Stimulated activated CD4-positive, alpha-beta T cell treated with anti-CD3 and anti-CD28 coated beads, Interleukin-1b, Interleukin-23, amount 100 ng/mL, for 1 hour (primary cell): ENCODE measurements at places on chromosomes 3 and 15.

DNA sequence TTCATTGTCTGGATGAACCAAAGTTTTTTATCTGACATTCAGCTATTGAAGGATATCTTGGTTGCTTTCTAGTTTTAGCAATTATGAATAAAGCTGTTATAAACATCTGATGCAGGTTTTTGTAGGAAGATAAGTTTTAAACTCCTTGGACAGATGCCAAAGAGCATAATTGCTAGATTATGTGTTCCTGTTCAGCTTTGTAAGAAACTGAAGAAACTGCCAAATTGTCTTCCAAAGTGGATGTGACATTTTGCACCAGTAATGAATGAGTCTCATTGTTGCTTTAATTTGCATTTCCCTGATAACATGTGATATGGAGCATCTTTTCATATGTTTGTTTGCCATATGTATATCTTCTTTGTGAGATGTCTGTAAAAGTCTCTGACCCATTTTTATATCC, 239.9 kb upstream of the TTC14 start:
- DNase-seq, result no peak

DNA sequence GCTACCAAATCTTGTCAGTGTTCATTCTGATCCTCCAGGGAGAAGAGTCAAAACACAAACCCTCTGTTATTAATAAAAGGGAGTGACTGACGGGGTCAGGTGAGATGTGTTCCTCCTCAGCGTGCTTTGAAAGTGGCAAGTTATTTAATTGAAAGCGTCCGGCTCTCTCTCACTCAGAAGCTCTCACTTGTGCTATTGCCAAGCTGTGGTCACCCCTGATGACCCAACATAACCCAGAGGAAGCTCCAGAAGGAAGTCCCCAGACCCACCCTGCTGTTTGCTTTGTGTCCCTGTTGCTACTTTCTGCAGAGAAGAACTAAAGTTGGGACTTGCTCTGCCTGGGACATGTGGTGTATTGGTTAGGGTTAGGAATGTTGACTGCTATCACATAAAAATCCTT, 235.6 kb downstream of the EDEM1 start:
- no peak for DNase-seq

DNA sequence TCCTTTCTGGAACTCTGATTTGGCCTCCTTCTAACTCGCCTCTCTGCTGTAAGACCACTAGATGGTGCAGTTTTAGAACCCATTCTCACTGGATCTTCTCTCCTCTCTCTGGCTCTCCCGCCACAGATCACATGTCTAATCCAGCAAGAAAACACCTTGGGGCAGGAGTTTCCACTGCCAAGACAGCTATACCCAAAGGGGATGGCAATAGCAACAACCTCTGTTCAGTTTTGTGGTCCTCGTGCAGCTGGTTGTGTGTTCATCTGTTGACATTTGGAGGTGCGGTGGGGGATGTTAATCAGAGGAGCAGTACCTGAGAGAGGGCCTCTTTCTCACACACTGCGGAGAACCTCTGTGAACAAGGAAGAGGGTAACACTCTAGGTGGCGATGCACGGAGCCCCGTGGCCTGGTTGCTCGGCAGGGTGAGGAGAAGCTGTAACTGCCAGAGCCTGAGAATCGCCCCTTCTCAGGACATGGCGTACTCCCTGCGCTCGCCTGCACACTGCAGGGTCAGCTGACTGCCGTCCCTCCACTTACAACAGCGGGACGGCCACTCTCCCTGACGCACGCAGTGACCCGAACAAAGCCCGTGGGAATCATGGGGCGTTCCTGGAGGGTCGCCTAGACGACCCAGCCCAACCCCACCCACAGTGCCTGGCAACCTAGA, at the start of gene TEX55:
TSS of gene TEX55 (plus strand) at position 666 of the 668 bp plus-strand sequence. CDS start 25 bp downstream, outside the sequence.
- no peak for DNase-seq

GRCh38 chr15:32643907-32644445, 2.5 kb downstream of the SCG5 start:
- no peak for DNase-seq

DNA sequence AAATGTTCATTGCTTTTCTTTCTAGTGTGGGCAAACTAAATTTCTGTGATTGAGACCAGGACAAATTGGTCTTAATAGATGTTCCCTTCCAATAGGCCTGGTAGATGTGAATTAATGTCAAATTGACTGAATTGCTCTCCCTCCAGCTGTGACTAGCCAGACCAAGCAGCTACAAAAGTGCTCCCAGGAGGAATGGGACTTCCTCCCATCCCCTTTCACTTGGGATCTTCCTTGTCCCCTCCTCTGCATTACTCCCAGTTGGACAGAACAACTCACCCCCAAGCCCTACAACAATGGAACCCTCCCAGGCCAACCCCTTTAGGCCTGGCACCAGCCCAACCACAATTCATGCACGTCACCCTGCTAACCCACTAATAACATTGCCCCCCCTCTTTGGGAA, 19.6 kb upstream of the ZKSCAN7 start:
- DNase-seq, result no peak

- DNase-seq, result peak; percentile 27
Observed at GRCh38 chr15:58066042-58066867, 744 bp upstream of the ALDH1A2 start.

- DNase-seq, result no peak
Observed at GRCh38 chr3:49908373-49909199, 4.9 kb upstream of the MST1R start.

GRCh38 chr15:70056091-70056680, 41.5 kb downstream of the TLE3 start:
- no peak for DNase-seq

- no peak for DNase-seq
Observed at GRCh38 chr3:19147905-19148767, at the start of gene KCNH8. TSS of gene KCNH8 (plus strand) at chr3:19148510. CDS start at chr3:19148720, 210 bp downstream.

DNA sequence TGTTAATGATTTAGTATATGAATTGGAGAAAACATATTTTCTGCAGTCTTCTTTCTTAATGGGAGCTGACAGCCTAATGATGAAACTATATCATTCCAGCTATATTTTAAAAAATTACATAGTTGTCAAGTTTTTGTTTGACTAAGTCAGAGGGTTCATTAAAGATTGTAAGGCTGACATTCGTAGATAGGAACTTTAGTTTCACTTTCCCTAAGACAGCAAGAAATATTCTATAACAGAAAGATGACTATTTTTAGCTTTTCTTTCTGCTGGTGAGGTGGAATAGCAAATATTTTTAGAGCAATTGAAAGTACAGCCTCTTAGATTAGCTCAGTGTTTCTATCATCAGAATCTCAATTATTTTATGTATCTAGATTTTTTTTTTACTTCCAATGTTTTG, 60.2 kb downstream of the PIAS1 start:
- no peak for DNase-seq

- DNase-seq, result no peak
Observed at GRCh38 chr3:30598668-30599545, 7.5 kb upstream of the TGFBR2 start.

- DNase-seq, result no peak
Observed at GRCh38 chr15:81087066-81087465, 47.0 kb upstream of the CFAP161 start.

- DNase-seq, result no peak
Observed at GRCh38 chr3:128617270-128617556, 33.4 kb downstream of the RPN1 start.

GRCh38 chr3:37973246-37974054, 17.1 kb upstream of the VILL start:
- DNase-seq, result no peak

GRCh38 chr3:171790898-171791691, 19.2 kb downstream of the PLD1 start:
- no peak for DNase-seq

DNA sequence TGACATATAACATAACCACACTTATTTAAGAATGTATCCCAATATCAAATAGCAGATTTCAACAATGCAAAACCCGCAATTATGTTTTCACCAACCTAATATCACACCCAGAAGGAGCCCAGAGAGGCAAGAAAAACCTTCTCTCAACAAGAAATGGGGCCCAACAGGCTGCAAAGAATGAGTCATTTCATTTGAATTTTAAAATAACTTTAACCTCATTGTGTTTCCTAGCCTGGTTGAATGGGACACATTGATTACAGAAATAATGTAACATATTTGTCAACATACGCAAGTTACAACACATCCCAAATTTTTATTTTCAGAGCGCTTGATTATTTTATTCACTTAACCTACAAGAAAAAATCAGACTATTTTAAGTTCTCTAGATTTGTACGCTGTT, 365.1 kb upstream of the SLCO3A1 start:
- no peak for DNase-seq

DNA sequence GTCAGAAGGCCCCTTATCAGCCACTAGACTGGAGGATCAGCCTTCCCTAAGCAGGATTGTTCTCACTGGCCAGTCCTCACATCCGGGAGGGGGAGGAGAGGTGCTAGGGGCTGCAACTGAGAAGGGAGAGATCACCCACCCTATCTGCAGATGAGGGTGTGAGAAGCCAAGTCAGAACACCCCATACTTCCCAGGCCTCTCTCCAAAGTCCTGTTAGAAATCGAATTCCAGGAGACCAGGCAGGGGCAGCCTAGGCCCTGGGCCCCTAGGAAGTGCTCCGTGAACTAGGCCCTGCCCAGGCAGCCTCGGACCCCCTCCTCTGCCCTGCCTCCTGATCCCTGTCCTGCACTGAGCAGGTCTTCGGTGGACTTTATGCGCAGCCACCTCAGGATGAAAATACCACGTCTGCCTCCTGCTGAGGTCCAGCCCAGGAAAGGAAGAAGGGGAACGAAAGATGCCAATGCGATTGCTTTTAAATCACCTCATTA, 933 bp downstream of the DZIP1L start:
- DNase-seq, result no peak

- DNase-seq, result no peak
Observed at GRCh38 chr3:2354702-2355101, 256.0 kb downstream of the CNTN4 start.

DNA sequence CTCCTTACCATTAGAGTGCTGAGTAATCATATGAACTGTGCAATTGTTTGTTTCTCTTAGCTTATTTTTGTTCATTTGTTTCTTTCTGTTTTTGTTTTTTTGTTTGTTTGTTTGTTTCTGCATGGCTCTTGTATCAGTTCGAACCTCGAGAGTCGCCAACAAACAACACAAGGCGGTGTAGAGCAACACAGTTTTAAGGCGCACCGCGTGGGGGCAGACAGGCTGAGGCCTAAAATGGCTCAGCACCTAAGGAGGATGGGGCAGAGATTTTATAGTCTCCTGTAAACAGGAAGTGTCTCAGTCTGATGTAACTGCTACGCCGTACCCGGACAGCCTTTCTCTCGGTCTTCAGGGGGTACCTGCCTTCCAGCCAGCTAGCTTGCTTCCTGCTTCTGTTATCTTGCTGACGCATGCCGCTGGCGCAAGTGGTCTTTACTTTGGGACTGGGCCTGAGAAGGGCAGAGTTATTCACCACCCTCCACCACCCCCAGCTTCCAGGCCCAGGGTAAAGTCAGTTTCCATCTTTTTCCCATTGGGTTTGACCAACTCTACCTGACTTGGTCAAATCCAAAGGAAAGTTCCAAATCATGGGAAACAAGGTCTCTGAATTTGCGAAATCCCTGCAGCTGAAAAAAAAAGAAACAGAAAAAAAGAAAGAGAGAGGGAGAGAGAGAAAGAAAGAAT, 25.8 kb upstream of the MFGE8 start:
- DNase-seq, result no peak

- DNase-seq, result no peak
Observed at GRCh38 chr15:47929138-47929803, 191.5 kb upstream of the SLC24A5 start.

GRCh38 chr3:89974903-89975519, 867.6 kb downstream of the EPHA3 start:
- DNase-seq, result no peak

GRCh38 chr3:159796744-159797143, 191.9 kb upstream of the IL12A start:
- DNase-seq, result no peak

GRCh38 chr15:78450285-78450858, 12.4 kb downstream of the IREB2 start:
- DNase-seq, result no peak

DNA sequence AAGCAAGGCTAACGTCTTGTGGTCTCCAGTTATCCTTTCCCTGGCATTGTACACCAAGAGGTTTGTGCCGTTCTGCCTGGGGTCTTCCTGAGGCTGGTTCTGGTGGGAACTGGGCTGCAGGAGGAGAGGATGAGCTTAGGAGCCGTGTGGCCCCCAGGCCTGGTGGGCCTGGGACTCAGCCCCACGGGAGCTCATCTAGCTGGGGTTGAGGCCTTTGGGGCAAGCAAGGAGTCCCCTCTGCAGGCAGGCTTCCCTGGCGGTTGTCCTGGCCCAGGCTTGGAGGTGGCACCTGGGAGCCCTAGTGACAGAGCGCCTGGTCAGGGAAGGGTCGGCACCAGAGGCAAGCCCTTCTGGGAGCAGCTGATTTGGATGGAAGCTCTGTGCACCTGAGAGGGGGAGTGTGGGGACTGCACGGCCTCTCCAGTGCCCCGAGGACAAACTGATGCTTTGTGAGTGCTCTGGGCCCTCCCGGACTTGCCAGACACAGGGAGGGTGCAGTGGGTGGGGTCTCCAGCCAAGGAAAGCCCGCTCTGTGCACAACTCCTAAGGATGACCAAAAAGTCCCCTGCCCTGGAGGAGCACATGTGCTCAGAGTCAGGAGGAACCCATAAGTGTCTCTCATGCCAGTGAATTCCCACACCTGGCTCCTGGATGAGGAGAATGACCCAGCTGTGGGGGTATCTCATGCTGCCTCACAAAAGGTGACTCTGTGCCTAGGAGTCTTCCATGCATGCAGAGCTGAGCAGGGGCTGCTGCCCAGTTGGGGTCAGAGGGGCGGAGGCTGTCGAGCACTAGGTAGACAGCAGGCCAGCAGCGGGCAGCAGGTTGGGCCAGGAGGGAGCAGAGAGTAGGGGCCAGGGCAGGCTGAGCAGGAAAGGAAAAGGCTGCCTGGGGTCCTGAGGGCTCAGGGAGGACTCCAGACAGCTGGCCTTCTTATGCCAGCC, 2.7 kb downstream of the PAK6 start:
- no peak for DNase-seq

DNA sequence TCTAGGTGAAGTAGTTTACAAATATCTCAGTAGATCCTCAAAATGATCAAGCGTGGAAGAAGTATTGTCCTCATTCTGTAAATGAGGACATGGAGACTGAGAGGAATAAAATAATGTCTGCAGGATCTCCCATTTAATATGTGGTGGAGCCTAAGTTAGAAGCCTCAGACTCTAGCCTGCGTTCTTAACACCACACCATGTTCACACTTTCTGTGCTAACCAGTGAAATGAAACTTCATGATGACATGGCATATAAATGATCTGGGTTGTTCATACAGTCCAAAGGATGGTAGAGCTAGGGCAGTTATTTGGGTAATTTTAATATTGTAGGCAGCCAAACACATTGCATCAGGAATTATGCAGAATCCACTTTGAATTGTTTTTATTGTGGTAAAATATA, 25.1 kb upstream of the APH1B start:
- no peak for DNase-seq
